ENCODE measurements at places on chromosomes 4 and X.

GRCh38 chrX:10178866-10179463 is 22.2 kb downstream of the CLCN4 start:
- no peak for DNase-seq

DNA sequence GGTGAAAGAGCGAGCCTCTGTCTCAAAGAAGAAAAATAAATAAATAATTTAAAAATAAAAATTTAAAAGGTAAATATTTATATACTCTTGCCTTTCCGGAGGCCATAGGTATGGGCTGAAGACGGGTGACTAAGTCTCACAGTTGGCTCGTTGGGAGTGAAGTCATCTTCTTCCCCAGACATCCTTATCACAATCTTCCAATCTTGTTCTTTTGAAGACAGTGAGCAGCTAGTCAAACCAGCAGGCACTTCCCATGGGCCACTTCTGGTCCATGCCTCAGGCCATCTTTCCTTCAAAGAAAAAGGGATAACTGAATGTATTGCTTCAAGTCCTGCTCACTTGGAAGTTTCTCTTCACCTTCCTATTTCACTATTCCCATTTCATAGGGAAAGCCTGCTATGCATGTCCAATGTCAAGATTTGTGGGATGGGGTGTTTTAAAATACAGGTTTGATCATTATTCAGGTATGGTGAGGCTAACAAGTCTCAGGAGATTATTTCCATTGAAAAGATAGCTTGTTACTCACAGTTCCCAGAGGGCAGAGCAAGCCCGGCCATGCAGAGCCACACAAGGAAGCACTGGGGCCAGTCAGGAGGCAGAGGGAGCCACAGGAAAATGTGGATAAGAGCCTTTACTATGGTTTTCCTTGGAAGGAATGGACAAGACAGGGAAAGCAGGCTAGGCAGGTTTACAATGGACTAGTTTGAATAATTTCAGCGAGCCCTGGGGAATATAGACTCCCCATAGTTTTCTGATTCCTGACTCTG is 33.3 kb upstream of the VCX2 start:
- DNase-seq = no peak

- no peak for DNase-seq
Observed at GRCh38 chrX:22159071-22159470, 113.6 kb upstream of the CBLL2 start.

GRCh38 chrX:136275553-136275952 is 24.4 kb upstream of the MAP7D3 start:
- no peak for DNase-seq

- DNase-seq = no peak
Observed at GRCh38 chr4:173039617-173040577, 128.7 kb upstream of the GALNT7 start.

GRCh38 chr4:61296144-61296543 is 96.0 kb downstream of the ADGRL3 start:
- DNase-seq = no peak

- DNase-seq = no peak
Observed at GRCh38 chrX:15512401-15512965, 11.9 kb downstream of the BMX start.

DNA sequence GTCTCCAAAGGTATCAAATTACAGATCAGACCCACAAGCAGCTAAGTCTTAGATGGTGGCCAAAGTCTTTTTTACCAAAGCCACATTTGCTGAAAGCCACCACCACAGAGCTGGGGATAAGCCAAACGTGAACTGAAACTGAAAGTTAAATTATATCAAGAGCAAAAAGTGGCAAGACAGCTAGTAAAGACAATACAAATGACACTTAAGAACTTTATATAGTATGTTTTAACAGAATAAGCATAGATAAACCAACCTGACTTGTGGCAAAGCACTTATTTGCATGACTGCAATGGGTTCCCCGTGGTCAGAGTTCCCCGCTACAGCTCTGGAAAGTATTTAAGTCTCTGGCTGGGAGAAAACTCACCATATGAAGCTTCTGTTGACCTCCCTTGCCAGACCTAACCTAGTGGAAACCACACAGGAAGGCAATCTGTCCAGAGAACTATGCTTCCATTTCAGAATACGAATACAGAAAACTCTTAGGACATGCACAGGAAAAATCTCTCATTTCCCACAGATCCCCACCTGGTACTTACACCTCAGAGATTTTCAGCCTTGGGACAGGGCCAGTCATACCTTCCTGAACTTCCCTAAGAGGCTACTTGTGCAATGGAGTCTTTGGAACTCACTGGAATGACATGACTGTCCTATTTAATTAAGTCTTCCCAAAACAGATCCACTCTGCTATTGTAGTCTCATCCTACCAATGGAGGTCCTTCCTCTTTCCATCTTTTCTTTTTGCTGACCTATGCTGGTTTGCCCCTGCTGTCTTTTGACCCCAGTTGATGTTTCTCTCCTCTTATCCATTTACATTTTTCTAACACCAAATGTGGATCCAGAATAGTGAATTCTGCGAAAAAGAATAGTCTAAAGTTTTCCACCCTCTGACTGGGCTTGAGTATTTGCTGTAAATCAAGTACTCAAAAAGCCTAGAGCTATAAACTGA is 225.1 kb downstream of the NR3C2 start:
- no peak for DNase-seq

- DNase-seq = no peak
Observed at GRCh38 chrX:138492371-138492770, 219.1 kb downstream of the FGF13 start.

GRCh38 chr4:98166025-98166730 is 22.9 kb upstream of the STPG2 start:
- no peak for DNase-seq

DNA sequence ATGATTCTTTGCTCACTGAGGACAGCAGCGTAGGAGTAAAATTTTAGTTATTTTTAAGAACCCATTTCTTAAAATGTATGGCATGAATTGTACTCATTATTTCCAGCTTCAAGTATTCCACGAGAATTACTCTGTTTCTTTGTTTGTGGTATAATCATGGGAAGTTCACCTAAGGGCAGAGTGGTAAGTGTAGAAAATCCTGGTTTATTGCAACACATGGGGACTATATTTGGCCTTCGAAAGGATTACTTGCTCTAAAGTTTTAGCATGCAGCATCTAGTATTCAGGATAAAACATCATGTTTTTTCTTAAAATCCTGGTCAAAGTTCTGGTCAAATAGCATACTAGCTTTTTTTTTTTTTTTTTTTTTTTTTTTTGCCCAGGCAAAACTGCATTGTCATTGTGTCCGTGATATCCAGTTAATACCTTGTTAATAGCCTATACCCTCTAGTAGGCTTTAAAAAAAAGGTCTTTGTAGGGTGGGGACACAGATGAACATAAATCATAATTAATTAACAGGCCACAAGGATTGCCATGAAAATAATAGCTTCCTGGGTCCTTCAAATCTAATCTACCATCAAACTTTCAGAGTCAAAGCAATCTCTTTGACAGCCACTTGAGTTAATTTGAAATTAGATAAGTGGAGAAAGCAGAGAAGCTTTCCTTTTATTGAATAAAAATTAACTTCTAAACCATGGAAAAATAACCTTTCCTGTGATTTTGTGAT is 44.6 kb upstream of the VEGFC start:
- DNase-seq = no peak

- DNase-seq = no peak
Observed at GRCh38 chrX:129933700-129934099, 27.7 kb downstream of the UTP14A start.

- DNase-seq = no peak
Observed at GRCh38 chrX:122196343-122196742, 987.7 kb upstream of the GRIA3 start.

GRCh38 chr4:53476232-53477037 is 99.0 kb downstream of the FIP1L1 start:
- DNase-seq = no peak

All from SHP77 treated with DMSO at 0.1 percent for 48 hours (cell line).